ENCODE measurements at places on chromosomes 13 and 19. TPM values are rescaled to one million over a fixed set of nuclear protein-coding genes. Genes with fewer than 3 reads are reported as not detected.

- no peak overlapping the region for H3K27ac ChIP-seq
- no peak for DNase-seq
- H3K4me1 ChIP-seq: peaks cover 14% of the 10 kb centered on the region
- H3K36me3 ChIP-seq: peaks cover 38% of the 10 kb centered on the region
Observed at GRCh38 chr19:7909471-7910067, 5.1 kb upstream of the TGFBR3L start.

Gene ZNF320
- total RNA-seq: 33.5 TPM

DNA sequence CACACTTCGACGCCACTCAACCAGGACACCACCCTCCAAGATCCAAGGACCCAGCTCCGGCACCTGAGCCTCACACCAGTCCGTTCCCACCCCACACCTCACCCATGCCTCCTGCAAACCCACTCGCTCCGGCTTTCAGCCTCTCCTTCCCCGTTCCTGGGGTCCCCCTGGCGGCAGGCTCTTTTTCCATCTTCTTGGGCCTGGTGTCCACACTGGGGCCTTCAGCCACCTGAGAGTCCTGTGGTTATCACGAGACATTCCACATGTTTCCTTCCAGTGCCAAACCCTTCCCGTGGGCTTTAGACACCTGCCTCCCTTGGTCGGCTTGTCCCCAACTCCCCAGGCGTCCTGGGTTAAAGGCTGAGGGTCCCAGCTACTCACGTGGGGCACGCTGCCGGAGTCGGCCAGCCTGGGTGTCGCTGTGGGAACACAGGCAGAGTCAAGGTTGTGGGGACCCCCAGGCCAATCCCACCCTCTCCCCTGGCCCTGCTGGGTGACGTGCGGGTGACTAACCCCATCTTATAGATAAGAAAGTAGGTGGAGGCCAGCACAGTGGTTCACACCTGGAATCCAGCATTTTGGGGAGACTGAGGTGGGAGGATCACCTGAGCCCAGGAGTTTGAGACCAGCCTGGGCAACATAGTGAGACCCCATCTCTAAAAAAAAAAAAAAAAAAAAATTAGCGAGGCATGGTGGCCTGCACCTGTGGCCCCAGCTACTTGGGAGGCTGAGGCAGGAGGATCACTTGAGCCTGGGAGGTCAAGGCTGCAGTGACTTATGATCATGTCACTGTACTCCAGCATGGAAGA, 1.9 kb downstream of the JSRP1 start:
- no peak overlapping the region for H3K4me3 ChIP-seq
- peaks cover 12% of the 10 kb centered on the region for H3K27me3 ChIP-seq
- no peaks in the 10 kb centered on the region for H3K36me3 ChIP-seq
- DNase-seq: no peak
- peaks cover 38% of the 10 kb centered on the region for H3K4me1 ChIP-seq
- no peak overlapping the region for H3K27ac ChIP-seq

DNA sequence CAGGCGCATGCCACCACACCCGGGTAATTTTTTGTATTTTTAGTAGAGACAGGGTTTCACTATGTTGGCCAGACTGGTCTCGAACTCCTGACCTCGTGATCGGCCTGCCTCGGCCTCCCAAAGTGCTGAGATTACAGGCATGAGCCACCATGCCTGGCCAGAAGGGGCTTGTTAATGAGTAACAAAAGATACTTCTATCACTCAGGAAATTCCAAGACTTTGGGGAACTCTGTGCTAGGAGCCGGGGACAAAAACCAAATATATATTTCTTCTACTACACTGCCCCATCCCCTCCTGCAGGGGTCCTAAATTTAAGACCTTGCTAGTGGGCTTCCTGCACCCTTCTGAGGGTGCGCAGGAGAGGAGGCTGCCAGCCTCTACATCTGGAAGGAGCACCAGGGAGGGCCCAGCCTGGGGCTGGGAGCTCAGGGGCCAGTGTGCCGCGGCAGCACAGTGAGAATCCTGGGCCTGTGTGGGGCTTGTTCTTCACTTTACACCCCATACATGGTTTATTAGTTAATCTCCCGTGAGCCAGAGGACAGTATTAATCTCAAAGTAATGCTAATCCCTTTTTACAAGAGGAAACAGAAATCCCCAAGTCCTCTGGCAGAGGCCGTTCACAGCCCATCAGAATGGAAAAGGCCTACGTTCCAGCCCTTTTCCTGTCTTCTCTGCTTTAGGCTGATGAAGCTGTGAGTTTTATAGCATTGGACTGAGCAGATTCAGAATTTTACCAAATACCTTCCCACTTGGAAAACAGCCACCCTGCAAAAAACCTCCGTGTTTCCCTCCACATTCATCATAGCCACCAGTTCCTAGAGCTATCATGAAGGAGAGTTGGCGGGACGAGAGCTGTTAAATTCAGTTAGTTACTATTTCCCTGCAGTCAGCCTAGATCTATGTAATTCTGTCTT, 44.4 kb upstream of the NPAS1 start:
- no peak overlapping the region for H3K4me3 ChIP-seq
- H3K27ac ChIP-seq: peak overlapping the region; percentile 87
- H3K36me3 ChIP-seq: no peaks in the 10 kb centered on the region

- no peaks in the 10 kb centered on the region for H3K27me3 ChIP-seq
- H3K36me3 ChIP-seq: no peaks in the 10 kb centered on the region
- H3K4me1 ChIP-seq: no peaks in the 10 kb centered on the region
- DNase-seq: no peak
- no peak overlapping the region for H3K27ac ChIP-seq
Observed at GRCh38 chr13:23021906-23022305, 158.9 kb upstream of the SGCG start.

GRCh38 chr19:14003251-14004055, 2.7 kb downstream of the RFX1 start:
- H3K36me3 ChIP-seq: no peaks in the 10 kb centered on the region
- no peak for DNase-seq
- H3K4me1 ChIP-seq: peaks cover 48% of the 10 kb centered on the region
- H3K4me3 ChIP-seq: no peak overlapping the region
- H3K27ac ChIP-seq: peak overlapping the region; percentile 71

- H3K4me3 ChIP-seq: no peak overlapping the region
- no peaks in the 10 kb centered on the region for H3K36me3 ChIP-seq
- no peak overlapping the region for H3K27ac ChIP-seq
- H3K27me3 ChIP-seq: no peaks in the 10 kb centered on the region
- DNase-seq: no peak
- no peaks in the 10 kb centered on the region for H3K4me1 ChIP-seq
Observed at GRCh38 chr13:84455143-84455905, 573.0 kb upstream of the SLITRK1 start.

DNA sequence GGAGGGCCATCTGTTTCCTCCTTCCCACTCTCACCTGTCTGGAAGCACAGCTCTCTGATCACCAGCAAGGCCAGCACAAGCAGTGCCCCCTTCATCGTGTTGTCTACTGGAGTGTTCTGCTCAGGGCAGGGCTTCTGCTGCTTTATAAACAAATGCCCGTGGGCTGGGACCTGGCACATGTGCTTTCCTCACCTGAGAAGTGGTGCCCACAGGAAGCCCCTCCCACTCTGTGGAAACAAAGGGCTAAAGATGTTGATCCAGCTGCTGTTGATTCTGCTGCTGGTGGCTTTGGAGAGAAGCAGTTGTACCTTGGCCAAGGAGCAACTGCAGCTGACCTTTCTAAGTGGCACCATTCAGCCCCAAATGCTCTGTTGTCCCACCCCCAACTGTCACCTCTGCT, 26.4 kb upstream of the ZNF181 start:
- no peaks in the 10 kb centered on the region for H3K27me3 ChIP-seq
- H3K36me3 ChIP-seq: no peaks in the 10 kb centered on the region
- H3K4me1 ChIP-seq: no peaks in the 10 kb centered on the region
- H3K4me3 ChIP-seq: no peak overlapping the region
- H3K27ac ChIP-seq: no peak overlapping the region

DNA sequence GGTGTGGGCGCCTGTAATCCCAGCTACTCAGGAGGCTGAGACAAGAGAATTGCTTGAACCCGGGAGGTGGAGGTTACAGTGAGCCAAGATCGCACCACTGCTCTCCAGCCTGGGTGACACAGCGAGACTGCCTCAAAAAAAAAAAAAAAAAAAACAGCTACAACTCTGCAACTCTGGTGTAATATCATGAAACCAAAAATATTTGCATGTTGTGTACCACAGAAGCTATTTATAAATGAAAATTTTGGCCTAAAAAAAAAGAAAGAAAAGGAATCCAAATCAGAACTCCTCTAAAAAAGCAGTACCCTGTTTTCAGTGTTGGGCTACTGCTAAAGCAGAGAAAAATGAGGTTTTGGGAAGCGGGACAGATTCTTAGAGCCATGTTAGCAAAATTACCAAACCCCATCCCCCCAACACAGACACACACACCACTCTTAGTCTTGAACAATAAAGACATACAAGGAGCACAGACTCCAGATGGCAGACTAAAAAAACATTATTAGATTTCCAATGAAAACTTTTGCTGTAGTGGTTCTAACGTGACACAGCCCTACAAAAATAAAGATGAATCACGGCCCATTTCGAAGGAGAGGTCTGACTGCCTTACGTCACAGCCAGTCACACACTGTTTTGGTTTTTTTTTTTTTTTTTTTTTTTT, 51.5 kb downstream of the INSR start:
- H3K27ac ChIP-seq: peak overlapping the region; percentile 80
- H3K36me3 ChIP-seq: no peaks in the 10 kb centered on the region
- no peaks in the 10 kb centered on the region for H3K27me3 ChIP-seq
- DNase-seq: no peak
- H3K4me3 ChIP-seq: no peak overlapping the region
- peaks cover 42% of the 10 kb centered on the region for H3K4me1 ChIP-seq

Gene ZNF177
- total RNA-seq: 4.6 TPM

- no peaks in the 10 kb centered on the region for H3K27me3 ChIP-seq
- H3K27ac ChIP-seq: no peak overlapping the region
Observed at GRCh38 chr13:113794764-113795173, 35.7 kb downstream of the TMEM255B start.

DNA sequence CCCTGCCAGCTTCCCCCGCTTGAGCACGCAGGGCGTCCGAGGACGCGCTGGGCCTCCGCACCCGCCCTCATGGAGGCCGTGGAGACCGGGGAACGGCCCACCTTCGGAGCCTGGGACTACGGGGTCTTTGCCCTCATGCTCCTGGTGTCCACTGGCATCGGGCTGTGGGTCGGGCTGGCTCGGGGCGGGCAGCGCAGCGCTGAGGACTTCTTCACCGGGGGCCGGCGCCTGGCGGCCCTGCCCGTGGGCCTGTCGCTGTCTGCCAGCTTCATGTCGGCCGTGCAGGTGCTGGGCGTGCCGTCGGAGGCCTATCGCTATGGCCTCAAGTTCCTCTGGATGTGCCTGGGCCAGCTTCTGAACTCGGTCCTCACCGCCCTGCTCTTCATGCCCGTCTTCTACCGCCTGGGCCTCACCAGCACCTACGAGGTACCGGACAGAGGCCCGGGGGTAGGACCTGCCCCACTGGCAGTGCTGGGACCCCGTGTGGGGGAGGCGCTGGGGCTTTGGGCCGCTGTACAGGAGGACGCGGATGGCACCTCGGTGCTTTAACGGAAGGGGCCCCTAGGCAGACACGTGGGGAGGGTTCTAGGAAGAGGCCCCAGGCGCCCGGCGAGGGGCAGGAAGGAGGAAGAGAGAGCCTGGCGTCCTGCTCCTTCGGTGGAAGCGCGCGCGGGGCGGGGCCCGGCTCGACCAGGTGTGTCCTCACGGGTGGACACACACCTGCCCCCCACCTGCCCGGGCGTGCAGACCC, 681 bp downstream of the SLC5A5 start:
- H3K4me1 ChIP-seq: peaks cover 19% of the 10 kb centered on the region
- H3K27ac ChIP-seq: no peak overlapping the region
- peaks cover 4% of the 10 kb centered on the region for H3K27me3 ChIP-seq
- DNase-seq: no peak
- H3K36me3 ChIP-seq: no peaks in the 10 kb centered on the region

Gene TNFRSF19
- total RNA-seq: 9.2 TPM

Data from thyroid gland (tissue), 4 donors.